ENCODE measurements at places on chromosomes 16 and 17.

GRCh38 chr16:89822188-89823086, 5.8 kb upstream of the SPIRE2 start:
- no peak for DNase-seq

DNA sequence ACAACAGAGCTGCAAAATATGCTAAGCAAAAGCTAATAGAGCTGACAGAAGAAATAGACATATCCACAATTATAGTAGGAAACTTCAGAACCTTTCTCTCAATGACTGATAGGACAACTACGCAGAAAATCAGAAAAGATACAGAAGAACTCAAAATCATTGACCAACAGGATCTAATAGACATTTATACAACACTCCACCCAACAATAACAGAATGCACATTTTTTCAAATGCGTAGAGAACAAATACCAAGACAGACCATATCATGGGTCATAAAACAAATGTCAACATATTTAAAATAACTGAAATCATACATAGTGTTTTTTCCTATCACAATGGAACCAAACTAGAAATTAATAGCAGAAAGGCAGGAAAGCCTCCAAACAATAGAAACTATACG, 237.4 kb downstream of the C16orf78 start:
- no peak for DNase-seq

- no peak for DNase-seq
Measured at GRCh38 chr17:72426948-72427760, 306.3 kb downstream of the SOX9 start.

DNA sequence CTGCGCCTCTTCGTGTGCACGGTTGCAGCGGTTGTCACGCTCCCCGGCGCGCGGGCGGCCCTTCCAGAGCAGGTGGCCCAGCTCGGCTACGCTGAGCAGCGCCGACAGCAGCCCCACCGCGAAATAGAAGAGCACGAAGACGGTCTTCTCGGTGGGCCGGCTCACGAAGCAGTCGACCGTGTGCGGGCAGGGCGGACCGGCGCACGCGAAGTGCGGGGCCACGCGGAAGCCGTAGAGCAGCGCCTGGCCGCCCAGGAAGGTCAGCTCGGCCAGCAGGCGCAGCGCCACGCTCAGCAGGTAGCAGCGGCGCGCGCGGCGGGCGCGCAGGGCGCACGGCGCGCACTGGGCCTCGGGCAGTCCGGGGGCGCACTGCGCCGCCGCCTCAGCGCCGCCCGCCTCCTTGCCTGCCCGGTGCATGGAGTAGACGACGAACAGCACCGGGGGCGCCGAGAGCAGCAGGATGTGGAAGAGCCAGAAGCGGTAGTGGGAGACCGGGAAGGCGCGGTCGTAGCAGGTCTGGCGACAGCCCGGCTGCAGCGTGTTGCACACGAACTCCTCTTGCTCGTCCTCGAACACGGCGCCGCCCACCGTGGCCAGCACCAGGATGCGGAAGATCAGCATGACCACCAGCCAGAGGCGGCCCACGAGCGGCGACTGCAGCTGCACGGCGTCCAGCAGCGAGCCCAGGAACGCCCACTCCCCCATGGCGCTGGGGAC, 1.3 kb downstream of the GJD3 start:
- no peak for DNase-seq

DNA sequence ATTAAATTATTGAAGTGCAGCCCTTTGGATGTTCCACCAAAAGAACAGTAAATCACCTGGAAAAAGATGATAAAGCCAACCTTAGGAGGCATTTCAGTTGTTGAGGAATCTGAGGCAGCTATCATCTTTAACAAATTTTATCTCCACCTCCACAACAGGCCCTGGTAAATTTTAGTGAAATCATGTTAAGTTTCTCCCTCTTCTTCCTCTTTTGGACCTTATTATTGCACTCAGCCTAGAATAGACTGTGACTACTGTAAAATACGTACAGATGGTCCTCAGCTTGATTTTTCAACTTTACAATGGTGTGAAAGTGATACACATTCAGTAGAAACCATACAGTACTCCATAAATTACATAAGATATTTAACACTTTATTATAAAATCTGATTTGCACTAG, 90.3 kb downstream of the USP32 start:
- DNase-seq = no peak

DNA sequence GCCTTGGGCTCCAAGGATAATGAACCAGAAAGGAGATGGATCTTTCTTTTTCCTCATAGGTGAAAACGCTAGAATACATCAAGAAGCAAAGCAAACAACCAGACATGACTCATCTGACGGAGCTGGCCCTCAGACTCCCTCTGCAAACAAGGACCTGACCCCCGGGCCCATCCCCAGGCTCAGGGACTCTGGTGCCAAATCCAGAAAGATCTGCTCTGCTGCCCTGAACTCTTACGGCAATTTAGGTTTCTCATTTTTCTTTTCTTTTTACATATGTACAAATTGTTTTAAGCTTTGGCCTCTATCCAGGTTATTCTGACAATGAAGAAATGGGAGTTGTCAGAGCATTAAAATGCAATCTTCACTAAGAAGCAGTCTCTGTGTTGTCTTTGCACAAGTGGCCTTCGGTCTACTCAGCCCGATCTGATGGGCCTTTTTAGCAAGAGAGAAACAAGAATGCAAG, 17.7 kb downstream of the KNOP1 start:
- DNase-seq = no peak

GRCh38 chr16:68086336-68086841, 1.2 kb downstream of the NFATC3 start:
- DNase-seq = peak; percentile 59

- peak; percentile 78 for DNase-seq
Measured at GRCh38 chr16:67514382-67514828, 14.2 kb upstream of the RIPOR1 start.

DNA sequence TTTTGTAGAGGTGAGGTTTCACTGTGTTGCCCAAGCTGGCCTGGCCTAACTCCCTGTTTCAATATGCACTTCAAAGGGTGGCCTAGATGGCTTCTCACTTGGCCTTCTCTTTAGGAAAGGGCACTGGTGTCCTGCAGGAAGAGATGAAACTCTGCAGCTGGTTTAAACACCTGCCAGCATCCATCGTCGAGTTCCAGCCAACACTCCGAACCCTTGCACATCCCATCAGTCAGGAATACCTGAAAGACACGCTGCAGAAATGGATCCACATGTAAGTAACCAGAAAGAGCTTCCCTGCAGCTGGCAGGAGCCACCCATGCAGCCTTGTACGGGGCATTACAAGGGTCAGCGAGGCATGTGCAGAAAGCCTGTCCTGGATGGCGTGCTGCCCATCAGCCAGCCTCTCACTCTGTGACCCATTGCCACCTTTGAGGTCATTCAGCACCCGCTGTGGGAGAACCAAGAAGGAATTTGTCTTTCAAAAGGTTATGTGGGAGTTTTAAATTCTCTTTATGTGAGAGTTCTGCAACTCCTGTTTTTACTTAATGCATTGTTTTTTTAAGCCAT, 7.0 kb downstream of the COG1 start:
- no peak for DNase-seq

GRCh38 chr17:14959106-14959648, 305.9 kb downstream of the PMP22 start:
- no peak for DNase-seq

- no peak for DNase-seq
Measured at GRCh38 chr17:37742762-37743611, 1.9 kb downstream of the HNF1B start.

DNA sequence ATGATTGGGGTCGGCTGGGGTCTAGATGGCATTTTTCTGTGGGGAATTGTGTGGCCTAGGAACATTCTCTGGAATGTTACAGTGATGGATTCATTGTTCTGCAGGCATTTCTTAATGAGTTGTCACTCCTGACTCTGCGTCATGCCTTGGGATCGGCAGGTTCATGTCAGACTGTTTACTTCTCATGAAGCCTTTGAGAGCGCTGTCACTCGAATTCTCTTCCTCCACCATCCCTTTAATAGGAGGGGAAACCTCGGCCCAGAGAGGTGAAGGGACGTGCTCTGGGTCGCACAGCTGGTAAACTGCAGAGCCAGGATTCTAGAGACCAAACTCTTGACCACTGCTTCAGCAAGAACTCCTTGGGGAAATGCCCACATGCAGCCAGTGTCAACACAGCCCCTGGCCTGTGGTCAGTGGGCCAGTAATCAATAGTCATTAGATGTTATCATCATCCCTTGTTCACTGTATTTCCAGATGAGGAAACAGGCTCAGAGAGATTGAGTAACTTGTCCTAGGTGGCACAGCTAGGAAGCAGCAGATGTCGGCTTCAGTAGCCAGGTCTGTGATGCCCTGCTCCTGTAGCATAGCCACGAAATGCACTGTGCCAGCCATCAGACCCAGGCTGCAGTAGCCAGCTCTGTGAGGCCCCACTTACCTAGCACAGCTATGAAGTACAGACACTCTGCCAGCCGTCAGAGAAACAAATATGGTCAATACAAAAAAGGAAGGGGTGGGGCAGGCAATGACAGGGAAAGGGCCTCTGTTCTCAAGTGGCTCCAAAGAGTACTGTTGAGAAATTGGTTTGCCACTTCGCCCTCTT, 259.0 kb downstream of the CPPED1 start:
- no peak for DNase-seq

GRCh38 chr17:45261577-45262515, at the start of gene SPATA32:
SPATA32 (minus strand) TSS chr17:45262094; CDS start chr17:45262016, 78 bp downstream.
- peak; percentile 69 for DNase-seq

GRCh38 chr17:50285941-50286340, 11.7 kb downstream of the TMEM92 start:
- DNase-seq = no peak

- DNase-seq = no peak
Measured at GRCh38 chr16:1762196-1762878, 9.0 kb downstream of the NME3 start.

- DNase-seq = no peak
Measured at GRCh38 chr16:84959045-84959576, 52.2 kb downstream of the ZDHHC7 start.

DNA sequence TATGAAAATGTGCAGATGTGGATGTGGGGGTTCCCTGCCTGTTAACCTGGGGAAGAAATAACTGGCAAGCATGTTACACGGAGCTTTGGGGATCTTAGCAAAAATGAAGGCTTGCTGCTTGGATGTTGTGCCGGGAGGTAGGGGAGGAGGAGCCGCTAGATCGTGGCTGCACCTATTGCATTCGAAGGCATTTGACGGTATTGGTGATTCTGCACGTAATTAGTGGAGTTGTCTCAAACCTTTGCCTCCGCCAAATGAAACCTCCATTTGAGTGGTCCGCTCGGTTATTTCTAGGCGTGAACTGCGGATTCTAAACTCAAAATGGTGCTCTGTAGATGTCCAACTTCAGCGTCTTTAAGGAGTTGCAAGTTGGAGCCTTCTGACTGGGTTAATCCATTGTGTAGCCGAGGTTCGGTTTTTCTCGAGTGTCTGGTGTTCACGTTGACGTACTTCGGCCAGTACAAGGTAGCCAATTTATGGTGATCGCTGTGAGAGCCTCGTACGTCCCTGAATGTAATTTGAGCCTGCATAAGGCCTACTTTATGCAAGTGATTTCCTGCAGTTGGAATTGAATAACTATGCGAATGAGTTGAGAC, 1.5 kb downstream of the TNRC6C start:
- peak; percentile 54 for DNase-seq

DNA sequence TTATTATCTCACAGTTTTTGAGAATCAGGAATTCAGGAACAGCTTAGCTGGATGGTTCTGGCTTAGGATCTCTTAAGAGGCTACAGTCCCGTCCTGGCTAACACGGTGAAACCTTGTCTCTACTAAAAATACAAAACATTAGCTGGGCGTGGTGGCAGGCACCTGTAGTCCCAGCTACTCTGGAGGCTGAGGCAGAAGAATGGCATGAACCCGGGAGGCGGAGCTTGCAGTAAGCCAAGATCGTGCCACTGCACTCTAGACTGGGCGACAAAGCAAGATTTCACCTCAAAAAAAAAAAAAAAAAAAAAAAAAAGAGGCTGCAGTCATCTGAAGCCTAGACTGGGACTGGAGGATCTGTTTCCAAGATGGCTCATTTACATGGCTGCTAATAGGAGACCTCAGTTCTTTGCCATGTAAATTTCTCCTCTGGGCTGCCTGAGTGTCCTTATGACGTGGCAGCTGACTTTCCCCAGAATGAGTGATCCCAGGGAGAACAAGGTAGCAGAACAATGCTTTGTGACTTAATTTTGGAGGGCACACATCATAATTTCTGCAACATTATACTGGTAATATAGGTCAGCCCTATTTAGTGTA, 95.8 kb upstream of the CORO6 start:
- DNase-seq = no peak

DNA sequence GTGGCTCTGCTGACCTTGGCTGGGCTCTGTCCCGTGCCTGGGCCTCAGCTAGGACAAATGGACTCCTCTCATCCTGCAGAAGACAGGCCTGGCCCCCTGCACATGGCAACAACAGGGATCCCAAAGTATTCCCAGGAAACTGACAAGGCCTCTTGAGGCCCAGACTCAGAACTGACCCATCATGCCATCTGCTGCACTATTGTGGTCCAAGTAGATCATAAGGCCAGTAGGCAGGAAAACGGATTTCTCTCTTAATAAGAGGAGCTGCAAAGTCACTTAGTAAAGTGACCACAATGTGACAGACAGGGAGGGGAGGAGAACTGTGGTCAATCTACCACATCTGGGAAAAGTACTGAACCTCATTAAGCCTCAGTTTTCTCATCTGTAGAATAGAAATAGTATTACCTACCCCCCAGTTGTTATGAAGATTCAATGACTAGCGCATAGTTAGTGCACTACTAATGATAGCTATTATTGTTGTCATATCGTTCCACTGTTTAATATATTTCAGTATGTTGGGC, 62.1 kb upstream of the TNRC6A start:
- DNase-seq = peak; percentile 86

- DNase-seq = no peak
Measured at GRCh38 chr17:47847341-47848197, 3.4 kb downstream of the SP6 start.

DNA sequence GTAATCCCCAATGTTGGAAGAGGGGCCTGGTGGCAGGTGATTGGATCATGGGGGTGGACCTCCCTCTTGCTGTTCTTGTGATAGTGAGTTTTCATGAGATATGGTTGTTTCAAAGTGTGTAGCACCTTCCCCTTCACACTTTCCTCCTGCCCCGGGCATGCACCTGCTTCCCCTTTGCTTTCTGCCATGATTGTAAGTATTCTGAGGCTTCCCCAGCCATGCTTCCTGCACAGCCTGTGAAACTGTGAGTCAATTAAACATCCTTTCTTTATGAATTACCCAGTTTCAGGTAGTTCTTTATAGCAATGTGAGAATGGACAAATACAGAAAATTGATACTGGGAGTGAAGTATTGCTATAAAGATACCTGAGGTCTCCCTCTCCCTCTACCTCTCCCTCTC, 29.4 kb downstream of the RNF112 start:
- no peak for DNase-seq

- DNase-seq = peak; percentile 34
Measured at GRCh38 chr17:34511265-34511664, 68.1 kb upstream of the TMEM132E start.

DNA sequence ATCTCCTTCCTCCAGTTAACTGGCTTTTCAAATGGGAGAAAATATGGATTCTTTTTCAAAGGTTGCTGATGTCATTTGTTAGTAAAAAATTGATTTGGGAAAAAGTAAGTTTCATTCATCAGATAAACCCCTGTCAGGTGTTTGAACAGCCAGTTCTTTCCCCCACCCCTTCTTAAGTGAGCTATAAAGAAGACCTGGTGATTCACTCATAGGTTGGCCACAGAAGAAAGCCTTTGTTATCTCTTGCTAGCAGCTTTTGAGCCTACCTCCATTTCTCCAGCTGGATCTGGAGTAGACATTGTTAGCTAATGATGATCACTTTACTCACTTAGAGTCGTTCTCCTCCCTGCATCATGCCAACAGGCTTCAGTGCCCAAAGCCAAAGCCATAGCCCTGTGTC, 63.0 kb downstream of the NLK start:
- DNase-seq = no peak

GRCh38 chr17:4972752-4973151, 5.1 kb upstream of the SPAG7 start:
- DNase-seq = no peak

GRCh38 chr16:2764718-2765117, 12.3 kb downstream of the SRRM2 start:
- DNase-seq = no peak
